Posterior vena cava (tissue), 2 donors: ENCODE measurements at places on chromosomes 2 and 18. TPM values are rescaled to one million over a fixed set of nuclear protein-coding genes. Genes with fewer than 3 reads are reported as not detected.

ZNF142 gene
- total RNA-seq, result 19.4 TPM

- DNase-seq, result no peak
Measured at GRCh38 chr2:61356958-61357350, 113.9 kb downstream of the USP34 start.

DNA sequence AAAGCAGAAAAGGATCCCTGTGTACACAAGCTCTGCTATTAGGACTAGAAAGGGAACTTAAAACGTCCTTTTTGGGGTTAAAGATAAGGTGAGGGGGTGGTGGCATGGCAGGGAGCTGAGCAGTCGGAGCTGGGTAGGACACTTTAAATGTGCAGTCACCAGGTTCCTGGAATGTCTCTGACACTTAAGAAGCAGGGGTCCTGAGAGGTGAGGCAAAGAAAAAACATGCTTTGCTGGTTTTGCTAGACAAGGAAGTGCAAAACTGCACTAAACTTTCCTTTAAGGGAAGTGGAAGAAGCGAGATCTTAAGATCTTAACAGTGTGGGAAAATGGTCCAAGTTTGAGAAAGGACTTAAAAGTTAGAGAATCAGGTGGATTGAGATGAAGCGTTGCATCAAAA lies 99.5 kb upstream of the MAP3K20 start:
- no peak for DNase-seq

MARCO gene
- total RNA-seq, result 78.2 TPM

DNA sequence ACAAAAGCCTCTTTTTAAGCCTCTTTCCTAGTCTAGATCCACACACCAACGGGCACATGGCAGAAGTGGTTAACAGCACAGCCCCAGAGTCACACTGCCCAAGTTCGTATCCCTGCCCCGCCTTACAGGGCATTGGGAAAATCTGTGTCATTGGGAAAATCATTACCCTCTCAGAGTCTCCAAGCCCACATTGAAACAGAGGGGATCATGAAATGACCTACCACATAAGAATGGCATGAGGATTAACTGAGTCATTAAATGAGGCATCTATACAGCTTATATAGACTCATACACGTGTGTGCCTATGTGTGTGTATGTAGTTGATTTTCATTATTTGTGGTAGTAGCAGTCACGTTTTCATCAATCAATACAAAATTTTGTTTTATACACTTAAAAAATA lies 469.0 kb upstream of the POU3F3 start:
- DNase-seq, result no peak

TFCP2L1 gene
- 2.3 TPM for total RNA-seq

DNA sequence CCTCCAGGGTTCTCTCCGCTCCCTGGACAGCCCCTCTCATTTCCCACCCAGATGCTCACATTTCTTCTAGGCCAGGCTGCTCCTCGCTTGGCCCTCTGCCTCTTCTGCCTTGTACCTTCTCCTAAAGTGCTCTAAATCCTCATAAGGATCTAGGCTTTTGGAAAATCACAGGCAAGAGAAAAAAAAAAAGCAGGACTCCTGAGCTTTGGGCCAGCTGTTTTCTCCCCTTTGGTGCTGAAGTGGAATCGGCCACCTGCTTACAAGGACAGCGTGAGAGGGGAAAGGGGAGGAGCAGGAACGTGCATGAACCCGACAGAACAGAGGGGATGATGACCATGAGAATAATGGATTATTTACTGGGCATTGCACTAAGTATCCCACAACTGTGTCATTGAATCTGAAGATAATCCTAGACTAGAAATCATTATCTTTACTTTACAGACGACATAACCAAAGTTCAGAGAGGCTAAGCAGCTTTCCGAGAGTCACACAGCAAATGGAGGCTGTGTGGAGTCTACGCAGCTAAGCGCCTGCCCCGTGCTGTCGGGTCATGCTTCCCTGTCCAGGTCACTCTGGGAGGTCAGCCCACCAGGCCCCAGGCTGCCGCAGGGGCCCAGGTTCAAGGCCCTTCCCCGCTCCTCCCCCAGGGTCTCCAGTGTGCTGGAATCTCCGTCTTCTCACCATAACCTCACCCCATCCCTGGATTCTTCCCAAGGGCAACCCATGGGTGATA lies 141.9 kb downstream of the PXDN start:
- DNase-seq, result peak; percentile 50

MALL gene
- 38.8 TPM for total RNA-seq

DNA sequence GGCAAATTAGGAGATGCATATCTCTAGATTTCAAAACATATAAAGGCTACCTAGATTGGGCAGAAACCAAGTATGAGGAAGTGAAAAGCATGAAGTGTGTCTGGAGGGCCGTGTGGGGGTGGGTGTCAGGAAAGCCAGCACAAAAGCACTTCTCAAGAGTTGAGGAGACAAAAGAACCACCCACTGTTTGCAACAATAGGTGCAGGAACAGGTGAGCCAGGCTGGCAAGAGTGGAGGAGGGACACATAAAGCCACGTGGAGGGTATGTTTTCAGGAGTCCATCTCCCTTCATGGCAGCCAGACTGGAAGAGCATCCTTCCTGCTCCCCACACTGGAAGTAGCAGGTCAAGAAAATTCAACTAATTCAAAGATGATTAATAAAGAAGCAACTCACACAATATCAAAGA lies 96.4 kb downstream of the CERS6 start:
- no peak for DNase-seq
